Purkinje cell (primary cell): ENCODE measurements at places on chromosomes 12 and 14. TPM values are rescaled to one million over a fixed set of nuclear protein-coding genes. Genes with fewer than 3 reads are reported as not detected.

SYT10 gene
- 0.24 TPM in 1 of 2 replicates, not detected in the other for polyA plus RNA-seq

ENDOU gene
- not detected in 2 replicates for polyA plus RNA-seq

RIN3 gene
- polyA plus RNA-seq, result 0.07 TPM in 1 of 2 replicates, not detected in the other

MYH6 gene
- polyA plus RNA-seq, result not detected in 2 replicates

GPR135 gene
- polyA plus RNA-seq, result 0.69 and 2.2 TPM in 2 replicates

SEL1L gene
- 501 and 642 TPM in 2 replicates for polyA plus RNA-seq

FOXM1 gene
- not detected in 2 replicates for polyA plus RNA-seq

EIF2S3B gene
- polyA plus RNA-seq, result 0.67 TPM in 1 of 2 replicates, not detected in the other

ARID4A gene
- polyA plus RNA-seq, result 75.9 and 79.0 TPM in 2 replicates

OSBPL8 gene
- 24.6 and 38.9 TPM in 2 replicates for polyA plus RNA-seq

CBLN3 gene
- 2.9 and 5.2 TPM in 2 replicates for polyA plus RNA-seq

NTS gene
- not detected in 2 replicates for polyA plus RNA-seq

SART3 gene
- 10.0 and 10.4 TPM in 2 replicates for polyA plus RNA-seq

TMEM229B gene
- 1.2 and 2.0 TPM in 2 replicates for polyA plus RNA-seq

UTP20 gene
- polyA plus RNA-seq, result 4.3 and 8.0 TPM in 2 replicates

OTX2 gene
- not detected in 2 replicates for polyA plus RNA-seq

CLEC4E gene
- polyA plus RNA-seq, result not detected in 2 replicates

FZD10 gene
- polyA plus RNA-seq, result 1.2 and 2.2 TPM in 2 replicates

OLR1 gene
- polyA plus RNA-seq, result 0.28 and 1.1 TPM in 2 replicates

TPH2 gene
- not detected in 2 replicates for polyA plus RNA-seq

CRIP2 gene
- polyA plus RNA-seq, result 8.8 and 28.4 TPM in 2 replicates

GARIN6 gene
- polyA plus RNA-seq, result 0.91 and 2.3 TPM in 2 replicates

GPHN gene
- polyA plus RNA-seq, result 66.8 and 105 TPM in 2 replicates

PMCH gene
- 0.38 and 2.1 TPM in 2 replicates for polyA plus RNA-seq

CCDC38 gene
- polyA plus RNA-seq, result not detected in 2 replicates

CLEC1B gene
- not detected in 2 replicates for polyA plus RNA-seq

FICD gene
- 22.6 and 29.9 TPM in 2 replicates for polyA plus RNA-seq

NPFF gene
- polyA plus RNA-seq, result 0.91 TPM in 1 of 2 replicates, not detected in the other

RNASE1 gene
- 10.1 and 37.8 TPM in 2 replicates for polyA plus RNA-seq

SYCP3 gene
- 4.2 and 6.0 TPM in 2 replicates for polyA plus RNA-seq

SERPINA10 gene
- polyA plus RNA-seq, result 0.84 and 1.7 TPM in 2 replicates

OAS2 gene
- 0.34 TPM in 1 of 2 replicates, not detected in the other for polyA plus RNA-seq

SNW1 gene
- polyA plus RNA-seq, result 32.0 and 48.6 TPM in 2 replicates

ATL1 gene
- 204 and 300 TPM in 2 replicates for polyA plus RNA-seq

ERP27 gene
- not detected in 2 replicates for polyA plus RNA-seq

TRHDE gene
- 3.8 TPM in 2 replicates for polyA plus RNA-seq

DNAL1 gene
- polyA plus RNA-seq, result 7.8 and 29.9 TPM in 2 replicates

NANOG gene
- polyA plus RNA-seq, result 0.09 TPM in 1 of 2 replicates, not detected in the other

ARHGAP9 gene
- 2.8 TPM in 1 of 2 replicates, not detected in the other for polyA plus RNA-seq

CMAS gene
- polyA plus RNA-seq, result 122 and 131 TPM in 2 replicates

GPD1 gene
- polyA plus RNA-seq, result 0.25 and 3.1 TPM in 2 replicates

DNAH10 gene
- polyA plus RNA-seq, result 1.8 TPM in 2 replicates

ARL1 gene
- polyA plus RNA-seq, result 114 and 126 TPM in 2 replicates

TEAD4 gene
- polyA plus RNA-seq, result 0.57 and 1.3 TPM in 2 replicates

OR6C2 gene
- not detected in 2 replicates for polyA plus RNA-seq

GALNT6 gene
- polyA plus RNA-seq, result not detected in 2 replicates

ZNF268 gene
- 8.4 and 9.1 TPM in 2 replicates for polyA plus RNA-seq

CCDC177 gene
- 0.13 TPM in 1 of 2 replicates, not detected in the other for polyA plus RNA-seq

KRT75 gene
- polyA plus RNA-seq, result not detected in 2 replicates
